ENCODE measurements at places on chromosomes 7 and 10. TPM values are rescaled to one million over a fixed set of nuclear protein-coding genes. Genes with fewer than 3 reads are reported as not detected.

Gene TLL2
- total RNA-seq: not detected

Gene ALOX5
- 183 TPM for total RNA-seq

Gene GRID2IP
- 0.63 TPM for total RNA-seq

Gene ALDH18A1
- total RNA-seq: 18.2 TPM

Gene GJD4
- total RNA-seq: not detected

Gene GSAP
- total RNA-seq: 44.0 TPM

Gene ENTPD1
- 23.5 TPM for total RNA-seq

Gene SLC18A3
- total RNA-seq: not detected

Gene TMEM176A
- total RNA-seq: 24.9 TPM

Gene MORN4
- 1.3 TPM for total RNA-seq

Gene TFR2
- total RNA-seq: 0.91 TPM

Gene CDC14C
- not detected for total RNA-seq

Gene GNGT1
- total RNA-seq: not detected

Gene HGF
- 9.0 TPM for total RNA-seq

Gene CHPF2
- 69.1 TPM for total RNA-seq

Gene MOSPD3
- total RNA-seq: 23.0 TPM

Gene PRPS1L1
- not detected for total RNA-seq

Gene LEP
- not detected for total RNA-seq

Gene AZGP1
- total RNA-seq: 32.1 TPM

Gene SPDYE1
- not detected for total RNA-seq
